LNCaP clone FGC (cell line): ENCODE measurements at places on chromosomes 12 and 14.

DNA sequence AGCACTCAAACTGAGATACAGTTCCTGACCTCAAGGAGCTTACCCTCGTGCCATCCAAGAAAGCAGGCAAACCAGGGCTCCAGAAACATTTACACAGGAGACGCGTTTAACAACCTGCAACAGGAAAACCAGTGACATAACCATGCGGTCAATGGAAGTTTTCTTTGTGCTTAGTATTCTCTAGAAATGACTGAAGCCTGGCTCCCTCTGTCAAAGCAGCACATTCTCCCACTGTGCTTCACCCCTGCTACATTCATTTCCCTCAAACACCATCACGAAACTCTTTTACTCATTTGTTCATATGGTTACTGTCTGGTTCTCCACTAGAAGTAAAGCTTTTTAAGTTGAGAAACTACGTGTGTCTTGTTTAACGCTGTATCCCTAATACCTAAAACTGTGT is 161.3 kb upstream of the CCND2 start:
- DNase-seq: no peak

DNA sequence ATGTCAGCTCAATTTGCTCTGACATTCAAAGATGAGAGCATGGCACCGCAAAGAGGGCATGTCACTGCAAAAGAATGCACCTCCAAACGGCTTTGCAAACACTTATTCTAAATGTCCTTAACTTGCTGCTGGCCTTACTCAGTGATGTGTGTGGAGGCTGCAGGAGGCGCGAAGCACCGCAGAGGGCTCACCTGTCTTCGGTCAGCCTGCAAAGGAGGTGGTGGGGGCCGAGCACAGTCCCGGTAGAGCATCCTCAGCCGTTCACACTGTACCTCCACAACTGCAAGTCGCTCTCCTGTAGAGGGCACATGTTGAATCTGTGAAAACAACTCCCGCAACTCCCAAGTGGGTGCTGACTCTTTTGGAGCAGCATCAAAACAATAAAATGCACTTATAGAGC is 93.8 kb downstream of the TRAFD1 start:
- no peak for DNase-seq

GRCh38 chr12:85322715-85323114 is 42.7 kb downstream of the ALX1 start:
- DNase-seq: no peak

DNA sequence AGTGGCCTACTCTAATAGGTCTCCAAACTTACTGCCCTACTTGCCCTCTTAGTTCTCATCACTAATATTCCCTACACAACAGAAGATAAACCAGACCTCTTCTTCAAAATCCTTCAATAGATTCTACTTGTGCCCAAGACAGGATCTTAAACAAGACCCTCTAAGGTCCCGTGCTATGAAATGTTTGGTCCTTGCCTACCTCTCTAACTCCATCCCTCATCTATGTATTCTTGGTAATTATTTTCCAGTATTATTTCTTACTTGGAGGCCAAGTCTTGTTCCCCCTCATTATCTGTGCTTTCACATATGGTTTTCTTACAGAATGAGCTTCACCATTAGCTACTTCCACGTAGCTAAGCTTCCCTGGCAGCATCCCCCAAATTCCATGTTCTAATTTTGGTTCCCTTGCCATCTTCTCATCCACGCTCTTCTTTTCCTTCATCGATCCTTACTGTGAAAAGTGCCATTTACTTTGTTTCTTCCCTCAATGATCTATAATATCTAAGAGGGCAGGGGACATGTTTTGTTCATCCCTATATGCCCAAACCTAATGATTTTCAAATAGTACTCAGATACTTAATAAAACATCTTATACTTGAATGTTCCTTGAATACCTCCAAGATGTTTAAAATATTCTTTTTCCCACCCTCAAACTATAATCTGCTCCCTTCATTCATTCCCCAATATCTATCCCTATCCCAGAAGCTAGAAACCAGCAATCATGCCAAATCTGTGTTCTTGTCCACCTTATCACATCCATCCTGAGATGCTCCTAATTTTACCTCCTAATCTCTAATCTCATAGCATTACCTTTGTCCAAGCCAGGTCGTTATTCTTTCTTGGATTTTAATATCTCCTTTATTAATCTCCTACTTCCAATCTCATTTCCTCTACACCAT is 10.1 kb downstream of the HNRNPC start:
- no peak for DNase-seq

DNA sequence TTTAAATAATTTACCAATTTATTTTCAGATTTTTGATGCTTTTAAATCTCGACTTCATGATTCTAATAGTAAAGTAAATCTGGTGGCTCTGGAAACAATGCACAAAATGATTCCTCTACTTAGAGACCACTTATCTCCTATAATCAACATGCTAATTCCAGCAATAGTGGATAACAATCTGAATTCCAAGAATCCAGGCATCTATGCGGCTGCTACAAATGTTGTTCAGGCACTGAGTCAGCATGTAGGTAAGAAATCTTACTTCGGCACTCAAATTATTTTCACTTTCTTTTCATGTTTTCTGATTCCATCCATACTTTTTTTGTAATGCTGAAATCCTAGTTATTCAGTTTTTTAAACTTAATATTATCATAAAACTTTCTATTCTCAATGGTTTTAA is 15.5 kb upstream of the PRPF39 start:
- DNase-seq: no peak

- DNase-seq: no peak
These were observed 47.9 kb upstream of the DBX2 start for GRCh38 chr12:45098766-45099165.

DNA sequence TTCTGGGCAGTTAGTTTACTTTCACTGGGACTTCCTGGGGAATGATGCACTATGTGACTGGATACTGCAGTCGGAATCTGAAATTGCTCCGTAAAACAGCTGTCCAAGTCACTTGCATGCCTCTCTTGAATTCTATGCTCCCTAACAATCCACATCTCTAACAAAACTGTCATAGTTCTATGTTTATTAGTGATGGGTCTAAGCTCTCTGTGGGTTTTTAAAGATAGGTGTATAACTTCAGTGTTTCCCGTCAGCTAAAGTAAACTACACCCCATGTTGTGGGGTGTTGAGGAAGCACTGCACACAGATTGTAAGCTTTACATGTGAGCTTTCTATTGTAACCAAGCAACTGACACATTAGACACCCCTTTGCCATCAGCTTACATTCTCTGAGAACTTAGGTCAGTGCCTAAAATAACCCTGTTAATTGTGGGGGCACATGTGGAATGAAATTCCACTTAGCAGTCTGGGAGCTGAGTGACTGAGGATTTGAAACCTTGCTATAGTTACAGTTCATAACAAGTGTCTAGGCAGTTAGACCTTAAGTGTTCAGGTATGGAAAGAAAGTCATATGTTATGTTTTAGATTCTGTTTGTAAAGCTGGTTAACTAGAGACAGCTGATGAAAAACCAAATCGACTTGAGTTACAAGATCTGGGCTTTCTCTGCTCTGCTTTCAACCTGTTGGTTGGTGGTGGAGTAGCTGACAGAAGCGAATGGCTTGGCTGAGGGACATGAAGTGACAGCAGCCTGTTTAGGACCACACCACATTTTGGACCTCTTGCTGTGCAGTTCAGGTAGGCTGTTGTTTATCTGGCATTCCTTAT is 165.7 kb downstream of the AKAP6 start:
- no peak for DNase-seq

DNA sequence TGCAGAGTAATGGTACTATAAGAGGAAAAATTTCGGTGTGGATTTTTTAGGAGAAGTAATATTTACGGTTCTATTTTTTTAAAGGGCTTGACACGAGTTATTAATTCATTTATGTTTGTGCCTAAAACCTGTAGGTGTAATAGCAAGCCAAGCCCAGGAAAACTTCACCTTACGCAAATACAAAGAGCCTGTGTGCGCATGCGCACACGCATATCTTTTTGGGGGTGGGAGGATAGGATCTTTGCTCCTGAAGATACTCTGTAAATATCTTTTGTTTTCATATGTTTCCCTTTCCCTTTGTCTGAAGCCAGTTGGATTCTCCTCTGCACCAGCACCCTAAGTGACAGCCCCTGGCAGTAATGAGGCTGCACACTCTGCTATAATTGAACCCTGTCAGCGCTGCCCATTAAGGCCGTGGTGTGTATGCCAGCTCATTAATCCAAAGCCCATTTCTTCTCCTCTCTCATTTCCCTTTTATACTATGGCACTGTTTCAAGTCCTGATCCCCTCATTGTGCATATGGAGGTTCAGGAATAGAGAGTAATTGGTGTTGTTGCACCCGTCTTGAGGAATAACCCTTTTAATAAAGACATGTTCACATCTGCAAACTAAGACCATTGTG is 327.2 kb upstream of the E2F7 start:
- DNase-seq: no peak

- DNase-seq: no peak
These were observed 9.5 kb downstream of the NDRG2 start for GRCh38 chr14:21015312-21015711.

GRCh38 chr12:131352296-131352900 is 358.5 kb upstream of the SFSWAP start:
- DNase-seq: no peak
